ENCODE measurements at places on chromosomes 4 and X.

GRCh38 chrX:110401135-110401534 lies 42.5 kb downstream of the RTL9 start:
- no peak for DNase-seq

DNA sequence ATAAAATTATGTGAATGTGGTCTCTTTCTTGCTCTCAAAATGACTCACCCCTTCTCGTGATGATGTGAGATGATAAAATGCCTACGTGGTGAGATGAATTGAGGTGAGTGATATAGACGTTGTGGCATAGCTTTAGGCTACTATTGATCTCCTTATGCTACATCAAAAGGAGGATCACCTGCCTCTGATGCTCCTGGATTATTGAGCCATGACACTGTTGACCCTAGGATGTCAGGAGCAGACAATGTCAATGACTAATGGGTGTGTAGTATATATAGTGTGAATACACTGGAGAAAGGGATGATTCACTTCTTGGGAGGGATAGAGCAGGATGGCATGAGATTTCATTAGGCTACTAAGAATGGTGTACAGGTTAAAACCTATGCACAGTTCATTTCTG lies 210.7 kb upstream of the PRPS2 start:
- no peak for DNase-seq

DNA sequence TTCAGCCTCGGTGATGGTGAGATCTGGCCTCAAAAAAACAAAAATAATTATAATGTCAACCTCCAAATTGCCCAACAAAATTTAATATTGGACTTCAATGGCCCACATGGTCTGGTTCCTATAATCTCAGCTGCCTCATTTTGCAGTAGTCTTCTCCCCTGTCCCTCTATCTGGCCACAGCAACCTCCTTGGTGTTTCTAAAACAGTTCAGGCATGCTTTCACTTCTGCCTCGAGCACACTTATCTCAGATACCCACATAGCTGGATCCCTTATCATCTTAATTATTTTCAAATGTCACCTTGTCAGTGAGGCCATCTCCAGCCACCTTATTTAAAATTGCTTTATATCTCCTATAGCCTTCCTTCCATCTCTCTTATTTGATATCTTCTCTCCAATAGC lies 52.9 kb upstream of the WDFY3 start:
- DNase-seq, result no peak

GRCh38 chrX:147550217-147550616 lies 361.5 kb upstream of the FMR1 start:
- no peak for DNase-seq

DNA sequence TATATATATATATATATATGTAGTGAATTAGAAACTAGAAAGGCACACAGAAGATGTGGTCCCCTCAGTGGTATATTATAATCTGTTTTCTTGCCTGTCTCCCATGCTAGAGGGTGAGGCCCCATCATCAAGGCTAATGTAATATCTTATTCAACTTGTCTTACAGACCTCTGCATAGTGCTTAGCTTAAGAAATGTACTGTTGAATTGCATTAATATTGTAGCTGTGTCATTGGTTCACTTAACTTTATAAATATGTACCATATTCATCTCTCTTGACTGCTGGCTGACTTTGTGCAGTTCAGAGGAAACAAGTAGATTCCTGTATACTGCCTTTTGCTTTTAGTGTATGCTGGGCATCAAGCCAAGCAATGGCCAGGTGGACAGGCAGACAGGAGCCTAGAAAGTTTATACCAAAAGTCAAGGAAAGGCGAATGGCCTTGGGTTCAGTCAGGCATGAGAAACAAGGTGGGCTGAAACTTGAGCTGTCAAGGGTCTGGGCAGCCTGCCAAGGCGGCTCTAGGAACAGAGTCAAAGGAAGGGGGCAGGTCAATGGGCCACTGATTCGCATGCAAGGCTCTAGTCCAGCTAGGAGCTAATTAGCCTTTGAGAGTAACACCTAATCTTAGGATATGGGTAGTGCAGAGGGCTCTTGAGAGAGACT lies 78.8 kb upstream of the LEF1 start:
- peak; percentile 13 for DNase-seq

DNA sequence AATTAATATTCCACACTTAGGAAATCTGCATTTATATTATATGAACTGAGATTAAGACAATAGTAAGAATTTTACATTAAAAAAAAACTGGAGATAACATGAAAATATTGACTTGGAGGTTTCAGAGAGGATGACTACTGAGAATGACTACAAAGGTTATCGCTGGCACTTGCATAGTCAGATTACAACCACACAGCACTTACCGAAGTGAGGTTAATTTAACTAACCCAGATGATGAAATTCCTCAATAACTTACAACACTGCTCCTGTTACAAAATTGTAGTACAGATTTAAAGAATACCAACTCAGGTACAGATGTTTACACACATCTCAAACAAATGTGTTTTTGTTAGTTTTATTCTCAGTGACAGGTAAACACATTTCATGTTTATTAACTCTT lies 283.5 kb downstream of the CAMK2D start:
- no peak for DNase-seq

GRCh38 chrX:70176938-70177533 lies at the start of gene DGAT2L6:
DGAT2L6 (plus strand) TSS chrX:70177483; CDS start chrX:70177583, 100 bp downstream.
- DNase-seq, result peak; percentile 9

DNA sequence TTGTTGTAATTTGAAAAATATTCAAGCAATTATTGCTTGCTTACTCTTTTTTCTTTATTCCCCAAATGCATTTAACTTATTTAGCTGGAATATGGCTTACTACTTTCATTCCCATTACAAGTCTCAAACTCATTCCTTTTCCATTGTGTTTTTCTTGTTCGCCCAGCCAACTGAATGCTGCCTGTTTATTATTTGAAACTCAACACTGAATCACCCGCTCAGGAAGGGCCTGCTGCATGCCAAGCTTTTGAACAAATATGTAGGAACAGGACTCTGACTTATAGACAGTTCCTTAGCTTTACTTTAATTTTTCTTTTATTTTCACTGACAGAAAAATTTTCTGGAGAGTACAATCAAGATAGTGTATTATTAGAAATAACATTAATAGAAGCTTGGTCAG lies 12.9 kb downstream of the PCDH18 start:
- peak; percentile 81 for DNase-seq

- no peak for DNase-seq
These were observed 156.8 kb upstream of the STS start for GRCh38 chrX:6990552-6991193.

- no peak for DNase-seq
These were observed 48.0 kb downstream of the RAPGEF2 start for GRCh38 chr4:159150821-159151390.

GRCh38 chr4:52551487-52551886 lies 107.6 kb downstream of the USP46 start:
- no peak for DNase-seq

GRCh38 chrX:151393514-151393913 lies 3.5 kb upstream of the VMA21 start:
- DNase-seq, result peak; percentile 9

DNA sequence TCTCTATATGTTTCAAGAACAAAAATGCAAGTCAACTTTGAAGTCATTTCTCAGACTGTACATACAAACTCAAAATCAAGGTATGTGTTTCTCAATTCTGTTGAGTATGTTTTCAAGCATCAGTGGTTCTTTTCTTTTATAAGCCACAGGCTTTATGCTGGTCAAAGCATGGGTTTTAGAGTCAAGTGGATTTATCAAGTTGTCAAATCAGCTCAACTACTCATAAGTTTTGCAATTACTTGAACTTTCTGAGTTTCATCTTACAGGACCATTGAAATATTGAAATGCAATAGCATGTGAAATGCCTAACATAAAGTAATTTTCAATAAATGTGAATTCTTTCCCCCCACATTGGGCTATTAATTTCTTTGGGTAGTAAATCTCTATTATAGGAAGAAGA lies 239.9 kb upstream of the DKK2 start:
- no peak for DNase-seq

DNA sequence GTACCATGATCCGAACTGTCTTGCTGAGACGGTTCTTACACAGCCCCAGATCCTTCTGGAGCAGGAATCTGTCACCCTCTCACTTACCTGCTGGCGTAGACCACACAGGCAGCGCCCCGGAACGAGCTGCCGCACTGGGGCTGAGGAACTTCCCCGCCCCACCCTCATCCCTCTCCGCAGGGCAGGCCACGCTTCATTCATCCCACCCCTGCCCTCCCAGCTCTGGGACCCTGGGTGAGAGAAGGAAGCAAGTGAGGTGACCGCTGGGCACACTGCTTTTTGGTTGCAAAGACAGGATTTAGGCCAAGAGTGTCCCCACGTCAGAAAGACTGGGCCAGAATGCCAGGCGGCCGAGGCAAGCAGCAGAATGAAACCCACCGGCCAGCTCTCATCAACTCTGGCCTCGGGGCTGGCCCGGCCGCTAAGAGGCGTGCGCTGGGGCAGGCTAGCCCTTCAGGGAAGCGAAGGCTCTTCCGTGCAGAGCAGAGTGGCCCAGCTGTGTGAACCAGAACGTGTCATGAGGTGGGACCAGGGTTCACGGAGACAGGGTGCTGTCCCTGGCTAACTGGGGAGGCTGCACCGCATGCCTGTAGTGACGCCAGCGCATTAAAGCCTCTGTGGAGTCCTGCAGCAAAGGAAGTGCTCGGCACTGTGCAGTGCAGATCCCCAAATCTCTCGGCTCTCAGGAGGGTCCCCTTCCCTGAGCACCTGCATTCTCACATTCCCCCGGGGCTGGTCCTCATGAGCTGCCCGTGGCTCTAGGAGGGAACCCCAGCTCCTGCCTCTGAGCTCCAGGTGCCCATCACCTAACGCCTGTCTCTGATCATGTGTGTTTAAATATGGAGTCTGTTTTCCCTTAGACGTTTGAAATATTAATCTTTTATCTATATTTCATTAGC lies 6.4 kb downstream of the LRPAP1 start:
- DNase-seq, result no peak

GRCh38 chr4:83993774-83994173 lies 457.9 kb downstream of the GPAT3 start:
- no peak for DNase-seq

GRCh38 chr4:11328401-11328800 lies 100.3 kb downstream of the HS3ST1 start:
- no peak for DNase-seq

DNA sequence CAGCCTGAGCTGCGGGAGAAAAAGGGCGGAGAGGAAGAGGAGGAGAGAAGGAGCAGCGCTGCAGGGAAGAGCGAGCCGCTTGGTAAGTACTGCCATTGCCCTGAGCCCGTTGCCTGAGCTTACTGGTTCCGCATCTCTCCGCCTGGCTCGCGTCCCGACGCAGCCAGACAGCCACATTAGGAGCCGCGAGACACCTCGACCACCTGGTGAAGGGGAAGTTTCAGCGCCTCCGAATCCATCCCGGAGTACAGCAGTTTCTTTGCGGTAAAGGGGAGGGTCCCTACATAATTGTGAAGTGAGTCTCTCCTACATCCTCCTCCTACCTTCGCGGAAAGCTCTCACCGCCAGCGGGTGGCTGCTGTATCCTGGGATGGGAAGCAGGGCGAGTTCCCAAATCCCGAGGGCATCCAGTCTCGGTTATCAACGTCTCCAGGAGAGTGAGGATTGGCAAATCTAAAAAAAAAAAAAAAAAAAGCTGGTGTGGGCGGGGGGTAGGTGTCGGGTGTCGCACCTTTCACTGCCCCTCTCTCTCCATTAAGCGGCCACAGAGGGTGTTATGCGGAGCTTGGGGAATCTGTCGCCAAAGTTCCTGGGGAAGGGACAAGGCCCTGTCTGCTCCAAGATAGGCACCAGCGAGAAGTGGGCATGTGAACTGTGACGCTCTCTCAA lies 7.9 kb downstream of the TBX22 start:
- DNase-seq, result no peak

DNA sequence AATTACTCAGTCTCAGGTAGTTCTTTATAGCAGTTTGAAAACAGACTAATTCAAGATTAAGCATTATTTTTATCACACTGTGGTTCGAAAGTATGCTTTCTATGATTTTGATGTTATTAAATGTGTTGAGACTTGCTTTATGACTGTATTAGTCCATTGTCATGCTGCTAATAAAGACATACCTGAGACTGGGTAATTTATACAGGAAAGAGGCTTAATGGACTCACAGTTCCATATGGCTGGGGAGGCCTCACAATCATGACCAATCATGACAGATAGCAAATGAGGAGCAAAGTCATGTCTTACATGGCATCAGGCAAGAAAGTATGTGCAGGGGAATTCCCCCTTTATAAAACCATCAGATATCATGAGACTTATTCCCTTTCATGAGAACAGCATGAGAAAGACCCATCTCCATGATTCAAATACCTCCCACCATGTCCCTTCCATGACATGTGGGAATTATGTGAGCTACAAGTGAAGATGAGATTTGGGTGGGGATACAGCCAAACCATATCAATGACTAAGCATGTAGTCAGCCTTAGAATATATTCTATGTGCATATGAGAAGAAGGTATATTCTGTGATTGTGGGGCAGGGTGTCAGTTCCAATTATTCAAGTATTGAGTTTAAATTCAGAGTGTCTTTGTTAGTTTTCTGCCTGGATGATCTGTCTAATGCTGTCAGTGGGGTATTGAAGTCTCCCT lies 44.6 kb upstream of the UGT2A1 start:
- DNase-seq, result no peak

DNA sequence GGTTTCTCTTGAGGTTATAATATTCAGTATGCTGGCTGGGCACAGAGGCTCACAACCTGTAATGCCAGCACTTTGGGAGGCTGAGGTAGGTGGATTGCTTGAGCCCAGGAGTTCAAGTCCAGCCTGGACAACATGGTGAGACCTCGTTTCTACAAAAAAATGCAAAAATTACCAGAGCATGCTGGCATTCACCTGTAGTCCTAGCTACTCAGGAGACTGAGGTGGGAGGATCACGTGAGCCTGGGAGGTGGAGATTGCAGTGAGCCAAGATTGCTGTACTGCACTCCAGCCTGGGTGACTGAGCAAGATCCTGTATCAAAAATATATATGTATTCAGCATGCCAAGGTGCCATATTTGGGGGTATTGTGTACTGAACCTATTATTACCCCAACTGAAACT lies 552.5 kb downstream of the ADGRL3 start:
- no peak for DNase-seq

DNA sequence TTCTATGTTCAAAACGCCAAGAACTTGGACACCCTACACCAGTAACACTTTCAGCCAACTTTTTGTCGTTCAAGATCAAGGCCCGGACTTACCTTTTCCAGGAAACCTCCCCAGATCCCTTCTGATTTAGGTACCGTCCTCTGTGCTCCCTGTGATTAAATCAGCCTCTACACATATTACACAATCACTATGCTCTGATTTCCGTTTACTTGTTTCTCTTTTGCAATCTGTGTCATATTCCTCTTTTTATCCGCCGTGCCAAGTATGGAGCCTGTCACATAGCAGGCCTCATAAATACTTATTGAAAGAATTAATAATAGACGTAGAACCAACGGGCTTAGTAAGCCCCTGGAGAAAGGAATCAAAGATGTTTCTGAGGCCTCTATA lies 722 bp upstream of the TMEM33 start:
- no peak for DNase-seq

DNA sequence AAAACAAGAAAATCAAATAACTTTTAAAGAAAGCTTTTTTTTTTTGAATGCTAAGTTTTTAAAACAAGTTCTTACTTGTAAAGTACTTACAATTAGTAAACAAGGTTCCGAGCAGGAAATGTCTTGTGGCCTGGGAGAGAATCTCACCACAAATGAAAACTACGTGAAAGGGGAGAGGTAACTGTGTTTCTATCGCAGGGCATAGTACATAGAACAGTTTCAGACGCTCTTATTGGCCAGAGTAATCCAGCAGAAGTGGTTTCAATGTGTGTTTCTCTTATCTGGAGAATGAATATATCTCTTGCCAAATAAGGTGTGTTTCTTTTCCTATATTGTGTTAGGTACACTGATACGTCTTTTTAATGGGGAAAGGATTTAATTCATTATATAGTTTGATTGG lies at the start of gene PLAC8:
PLAC8 (minus strand) TSS at position 154 of the 400 bp plus-strand sequence. CDS start 6,808 bp downstream, outside the sequence.
- peak; percentile 34 for DNase-seq

GRCh38 chrX:147828719-147829118 lies 83.0 kb upstream of the FMR1 start:
- no peak for DNase-seq

- DNase-seq, result no peak
These were observed 22.8 kb downstream of the C4orf54 start for GRCh38 chr4:99634742-99635360.
